Tibial nerve (tissue), 4 donors: ENCODE measurements at places on chromosomes 1 and 21.

- DNase-seq: no peak
Measured at GRCh38 chr1:10629816-10630571, 155.2 kb downstream of the PEX14 start.

DNA sequence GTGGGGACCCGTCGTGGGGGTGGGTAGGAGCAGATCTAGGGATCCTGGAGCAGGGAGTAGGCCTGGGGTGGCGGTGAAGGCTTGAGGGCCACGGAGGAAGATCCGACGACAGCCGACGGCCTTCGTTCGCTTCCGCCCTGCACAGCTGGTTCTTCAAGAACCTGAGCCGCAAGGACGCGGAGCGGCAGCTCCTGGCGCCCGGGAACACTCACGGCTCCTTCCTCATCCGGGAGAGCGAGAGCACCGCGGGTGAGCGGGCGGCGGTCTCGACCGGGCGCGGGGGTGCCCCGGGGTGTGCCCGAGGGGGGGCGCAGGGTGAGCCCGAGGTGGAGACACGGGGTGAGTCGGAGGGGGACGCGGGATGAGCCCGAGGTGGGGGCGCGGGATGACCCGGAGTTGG is 16.5 kb upstream of the HDAC1 start:
- no peak for DNase-seq

DNA sequence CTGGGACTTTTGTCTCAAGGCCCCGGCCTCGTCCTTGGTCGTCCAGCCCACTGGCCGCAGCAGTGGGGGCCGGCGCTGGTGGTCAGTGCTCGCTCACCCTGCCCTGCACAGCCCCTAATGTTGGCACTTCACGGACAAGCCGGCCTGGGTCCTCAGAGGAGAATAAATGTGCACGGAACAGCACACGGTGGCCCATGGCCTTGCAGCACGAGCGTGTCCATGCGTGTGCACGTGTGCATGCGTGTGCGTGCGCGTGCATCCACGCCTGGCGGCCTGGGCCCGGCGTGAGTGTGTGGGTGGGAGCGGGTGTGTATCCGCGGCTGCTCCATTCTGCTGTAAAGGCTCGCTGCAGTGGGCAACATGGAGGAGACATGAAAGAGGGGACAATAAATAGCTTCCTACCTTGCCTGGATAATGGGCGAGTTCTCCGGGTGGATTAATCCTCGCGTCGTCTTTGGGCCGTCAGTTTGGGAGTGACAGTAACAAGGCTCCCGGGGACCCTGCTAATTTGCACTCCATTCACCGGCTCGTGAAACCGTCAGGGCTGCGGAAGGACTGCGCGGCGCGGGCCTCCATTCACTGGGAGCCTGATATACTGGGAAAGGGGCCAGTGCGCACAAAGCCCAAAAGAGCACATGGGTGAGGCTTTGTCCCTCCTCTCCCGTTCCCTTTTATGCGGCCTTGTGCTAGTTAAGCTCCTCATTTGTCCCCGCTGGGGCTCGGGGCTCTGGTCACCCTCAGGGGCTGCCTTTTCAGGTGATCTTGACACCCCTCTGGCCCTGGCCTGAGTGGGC is 142.8 kb downstream of the PRDM16 start:
- DNase-seq: no peak

- peak; percentile 99 for DNase-seq
Measured at GRCh38 chr1:29202584-29203340, 21.1 kb upstream of the SRSF4 start.

DNA sequence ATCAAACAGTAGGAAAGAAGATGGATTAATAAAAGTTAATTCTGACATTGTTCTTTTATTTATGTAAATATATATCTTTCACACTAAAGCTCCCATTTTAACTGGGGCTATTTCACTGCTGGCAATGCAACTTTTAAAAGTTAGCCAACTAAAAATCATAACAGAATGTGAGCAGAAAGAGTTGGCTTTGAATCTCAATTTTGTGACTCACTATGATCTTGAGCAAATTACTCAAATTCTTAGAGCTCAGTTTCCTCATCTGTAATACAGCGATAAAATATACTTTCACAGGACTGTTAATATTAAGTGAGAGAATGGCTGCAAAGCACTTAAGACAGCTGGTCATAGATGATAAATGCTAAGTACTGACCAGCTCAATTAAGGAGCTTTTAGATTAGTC is 10.8 kb downstream of the EFCAB14 start:
- no peak for DNase-seq

DNA sequence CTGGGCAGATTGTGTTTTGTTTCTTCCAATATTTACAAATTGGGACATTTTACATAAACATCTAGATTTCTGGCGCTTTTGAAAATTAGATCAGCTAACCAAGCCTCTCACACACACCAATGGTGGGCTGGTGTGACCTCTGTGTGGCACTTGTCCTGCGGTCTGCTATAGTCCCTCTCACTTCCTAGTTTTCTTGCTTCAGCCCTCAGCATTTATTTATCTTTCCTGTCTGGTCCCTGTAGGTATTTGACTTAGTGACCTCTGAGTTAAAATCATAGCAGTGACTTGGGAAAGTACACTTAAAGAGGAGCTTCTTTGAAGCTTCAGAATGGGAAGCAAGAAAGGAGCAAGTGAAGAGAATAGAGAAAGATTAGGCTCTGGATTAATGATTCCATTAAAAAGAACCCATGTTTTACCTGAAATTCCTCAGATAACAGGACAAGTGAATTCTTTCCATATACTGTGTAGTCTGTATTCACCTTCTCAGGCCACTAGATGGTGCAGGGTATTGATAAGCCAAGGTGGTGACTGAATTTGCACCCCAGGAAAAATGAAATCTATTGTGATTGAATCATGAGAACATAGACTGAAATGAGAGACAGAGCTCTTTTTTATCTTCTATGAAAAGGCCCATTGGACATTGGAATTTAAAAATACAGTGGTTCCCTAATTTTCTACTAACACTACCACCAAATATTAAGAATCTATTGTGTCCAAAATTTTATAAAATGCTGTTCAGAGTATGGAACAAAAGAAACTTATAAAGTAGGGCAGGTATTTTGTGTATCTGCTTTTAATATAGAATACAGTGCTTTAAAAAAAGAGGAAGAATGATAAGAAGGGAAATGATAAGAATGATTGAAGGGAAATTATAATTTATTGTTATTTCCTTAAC is 7.1 kb upstream of the DIPK1A start:
- DNase-seq: no peak

- no peak for DNase-seq
Measured at GRCh38 chr1:52332411-52332810, 33.6 kb downstream of the CC2D1B start.

DNA sequence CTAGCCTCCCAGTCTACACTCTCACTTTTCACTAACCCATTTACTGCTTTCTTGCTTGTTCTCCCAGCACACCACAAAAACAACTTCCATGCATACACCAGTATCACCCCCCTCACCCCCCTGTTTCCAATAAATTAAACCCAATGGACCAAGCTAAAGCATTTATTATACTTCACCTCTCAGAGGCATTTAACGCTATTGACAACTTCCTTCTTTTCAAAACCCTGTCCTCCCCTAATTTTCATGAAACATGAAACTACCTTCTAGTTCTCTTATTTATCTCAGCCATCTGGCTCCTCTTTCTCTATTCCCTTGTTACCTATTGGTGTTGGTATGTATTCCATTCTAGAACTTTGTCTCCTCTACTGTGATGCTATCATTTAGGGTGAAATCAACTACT is 32.3 kb downstream of the PTPRC start:
- DNase-seq: no peak

- no peak for DNase-seq
Measured at GRCh38 chr21:37916310-37917051, at the start of gene KCNJ6. KCNJ6 (minus strand) TSS chr21:37916457; CDS start chr21:37840682, 75,775 bp downstream.

- DNase-seq: no peak
Measured at GRCh38 chr1:207803678-207804077, 51.8 kb downstream of the CD46 start.

- DNase-seq: no peak
Measured at GRCh38 chr1:99361406-99361805, 97.1 kb downstream of the PLPPR4 start.

DNA sequence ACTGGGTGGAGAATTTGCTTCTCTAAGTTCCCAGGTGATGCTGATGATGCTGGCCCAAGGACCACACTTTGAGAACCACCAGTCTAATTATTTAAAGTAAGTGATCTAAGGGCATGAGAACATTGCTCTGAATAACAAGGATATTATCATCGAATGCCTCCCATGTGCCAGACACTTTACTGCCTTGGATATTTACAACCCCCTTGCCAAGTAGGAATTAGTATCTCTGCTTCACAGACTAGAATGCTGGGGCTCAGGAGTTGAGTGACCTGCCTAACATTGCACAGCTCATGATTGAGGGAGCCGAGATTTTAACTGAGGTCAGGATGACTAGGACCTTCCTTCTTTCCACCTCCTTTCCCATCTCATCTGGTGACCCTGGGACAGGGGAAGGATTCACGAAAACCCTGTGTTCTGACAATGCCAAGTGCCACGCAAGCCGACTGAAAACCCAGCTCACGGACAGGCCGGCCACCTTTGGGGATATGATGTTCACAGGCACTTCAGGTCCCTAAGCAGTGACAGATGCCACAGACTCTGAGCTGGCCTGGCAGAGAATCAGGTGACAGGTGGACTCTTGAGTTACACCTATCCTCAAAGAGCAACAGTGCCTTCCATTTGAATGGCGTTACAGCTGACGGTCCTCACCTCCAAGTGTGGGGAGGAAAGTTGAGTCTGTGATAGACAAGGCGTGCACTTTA is 230.7 kb downstream of the TOMM20 start:
- no peak for DNase-seq

DNA sequence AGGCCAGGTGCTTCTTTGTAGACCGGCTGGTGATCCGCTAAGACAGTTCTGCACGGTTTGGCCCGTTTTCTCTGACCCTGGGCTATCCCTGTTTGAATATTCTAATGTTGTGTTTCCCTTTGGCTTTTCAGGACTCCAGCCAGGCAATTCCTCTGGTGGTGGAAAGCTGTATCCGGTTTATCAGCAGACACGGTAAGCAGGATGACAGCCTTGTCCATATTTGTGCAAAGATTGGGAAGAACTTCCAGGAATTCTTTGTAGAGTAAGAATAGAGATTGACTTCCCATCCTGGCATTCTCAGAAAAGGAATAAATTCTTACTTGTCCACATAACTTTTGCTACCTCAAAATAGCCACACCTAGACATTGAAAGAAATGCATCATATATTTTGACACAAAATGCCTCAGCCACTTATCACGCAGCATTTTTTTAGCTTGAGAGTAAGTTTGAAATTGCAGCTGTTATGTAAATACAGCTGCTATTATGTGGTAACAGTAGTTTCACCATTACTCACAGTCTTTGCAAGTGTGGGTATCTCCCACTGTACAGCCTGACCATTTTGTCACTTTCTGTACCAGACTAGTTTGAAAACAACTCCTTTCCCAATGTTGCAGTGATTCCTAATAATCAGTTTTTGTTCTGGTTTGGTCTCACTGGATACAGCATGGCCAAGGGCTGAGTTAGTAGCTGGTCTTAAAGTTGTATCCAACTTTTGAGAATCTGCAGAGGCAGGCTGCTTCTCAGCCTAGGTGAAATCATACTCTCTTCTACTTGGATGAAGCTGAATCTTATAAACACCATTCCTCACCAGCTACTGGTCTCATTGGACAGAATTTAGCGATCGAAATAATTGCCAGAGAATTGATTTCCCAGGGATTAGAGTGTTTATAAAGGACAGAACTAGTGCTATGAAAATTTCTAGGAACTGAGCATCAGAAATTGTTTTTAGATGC is 40.0 kb upstream of the IKBKE start:
- no peak for DNase-seq

DNA sequence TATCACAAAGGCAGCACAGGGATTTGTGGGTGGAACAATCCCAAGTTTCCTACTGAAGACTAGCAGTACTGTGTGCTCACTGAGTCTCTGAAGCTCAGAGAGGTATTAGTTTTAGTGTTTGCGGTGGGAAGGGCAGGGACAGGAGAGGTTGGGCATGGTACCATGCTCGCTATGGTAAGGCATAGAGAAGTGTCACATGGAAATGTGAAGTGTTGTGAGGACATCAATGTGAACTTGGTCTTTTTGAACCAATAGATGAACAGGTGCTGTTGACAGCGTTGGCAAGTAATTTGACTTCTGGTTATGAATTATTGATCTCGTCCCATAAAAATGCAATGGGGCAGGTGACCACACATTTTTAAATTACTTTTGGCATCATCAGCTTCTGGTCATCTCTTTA is 55.8 kb upstream of the ADAMTS1 start:
- no peak for DNase-seq

DNA sequence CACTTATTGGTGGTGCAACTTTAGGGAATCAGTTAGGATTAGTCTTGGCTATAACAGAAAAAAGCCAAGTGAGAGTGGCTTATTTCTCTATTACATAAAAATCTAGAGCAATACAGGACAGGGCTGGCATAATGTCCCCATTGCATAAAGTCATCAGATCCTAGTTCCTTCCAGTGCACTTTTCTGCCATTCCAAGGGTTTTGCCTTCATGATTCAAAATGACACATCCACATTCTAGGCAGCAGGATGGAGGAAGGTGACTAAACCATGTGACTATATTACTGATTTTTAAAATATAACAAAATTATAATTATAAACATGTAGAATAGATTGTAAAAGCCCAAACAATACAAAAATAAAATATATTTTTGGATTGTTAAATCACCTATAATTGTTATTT is 18.8 kb downstream of the JUN start:
- no peak for DNase-seq

GRCh38 chr1:59057211-59057694 is 239.6 kb upstream of the FGGY start:
- peak; percentile 84 for DNase-seq

- peak; percentile 77 for DNase-seq
Measured at GRCh38 chr1:2330519-2331199, 60.7 kb downstream of the MORN1 start.

DNA sequence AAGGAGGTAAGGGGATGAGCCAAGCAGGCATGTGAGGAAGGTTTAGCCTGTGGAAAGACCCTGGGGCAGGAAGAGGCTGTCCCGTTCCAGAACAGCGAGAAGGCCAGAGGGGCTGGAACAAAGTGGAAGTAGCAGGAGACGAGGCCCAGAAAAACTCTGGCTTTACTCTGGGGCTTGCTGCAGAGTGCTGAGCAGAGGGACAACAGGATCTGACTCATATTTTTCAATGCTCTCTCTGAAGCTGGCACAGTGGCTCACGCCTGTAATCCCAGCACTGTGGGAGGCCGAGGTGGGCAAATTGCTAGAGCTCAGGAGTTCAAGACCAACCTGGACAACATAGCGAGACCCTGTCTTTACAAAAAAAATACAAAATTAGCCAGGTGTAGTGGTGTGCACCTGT is 52.4 kb upstream of the PAX7 start:
- DNase-seq: no peak
